ENCODE measurements at places on chromosomes 5 and 9. TPM values are rescaled to one million over a fixed set of nuclear protein-coding genes. Genes with fewer than 3 reads are reported as not detected.

Gene ECM2
- total RNA-seq, result 13.5 TPM

Gene PHF24
- 1.9 TPM for total RNA-seq

Gene BTNL3
- not detected for total RNA-seq

Gene GABRB2
- 6.5 TPM for total RNA-seq

Gene PAEP
- not detected for total RNA-seq

Gene F2RL1
- total RNA-seq, result 3.9 TPM

Gene TMEM252
- total RNA-seq, result 0.96 TPM

Gene PGM5
- 194 TPM for total RNA-seq

Gene GADD45G
- total RNA-seq, result 26.5 TPM

Gene SHROOM1
- total RNA-seq, result 4.3 TPM

Gene GPR21
- total RNA-seq, result 20.9 TPM

Gene ITGA2
- 10.6 TPM for total RNA-seq

DNA sequence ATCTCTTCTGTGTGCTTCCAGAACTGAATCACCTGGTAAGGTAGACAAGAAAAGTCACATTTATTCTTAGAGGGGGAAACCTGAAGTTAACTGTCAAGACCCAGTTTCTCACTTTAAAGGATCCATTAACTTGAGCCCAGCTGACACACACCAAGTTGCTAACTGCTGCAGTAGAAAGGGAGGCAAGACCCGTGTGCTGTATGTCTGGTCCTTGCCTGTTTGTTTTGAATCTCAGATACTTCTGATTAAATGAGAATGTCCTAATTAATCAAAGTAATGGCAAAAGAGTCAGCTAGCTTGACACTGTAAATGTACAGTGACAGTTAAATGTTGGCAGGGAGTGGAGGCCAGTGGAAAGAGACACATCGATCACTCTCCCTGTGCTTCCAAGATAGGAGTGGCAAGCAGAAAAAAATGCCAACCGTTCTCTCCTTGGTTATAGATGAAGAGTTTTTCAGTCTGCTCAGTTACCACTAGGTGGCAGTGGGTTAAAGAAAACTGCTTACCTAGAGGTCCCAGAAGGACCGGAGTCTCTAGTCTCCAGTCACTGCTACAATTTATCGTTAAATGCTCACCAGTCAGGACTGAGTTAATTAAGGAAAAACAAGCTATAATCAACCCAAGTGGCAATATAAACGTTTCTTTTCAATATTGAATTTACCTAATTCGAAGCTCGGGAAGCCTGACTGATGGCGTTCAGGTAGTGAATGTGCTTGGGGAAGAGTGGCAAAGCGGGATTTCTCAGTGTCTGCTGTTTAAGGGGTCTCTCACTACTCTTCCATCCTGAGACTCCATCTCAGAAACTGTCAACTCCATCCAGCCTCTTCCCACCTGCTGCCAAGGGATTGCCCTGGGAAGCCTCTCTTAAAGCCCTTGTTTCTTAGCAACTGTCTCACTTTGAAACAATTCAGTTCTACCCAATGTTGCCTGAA lies 18.4 kb downstream of the LSM11 start:
- DNase-seq, result peak; percentile 63

- DNase-seq, result no peak
Observed at GRCh38 chr5:168826246-168826725, 247.1 kb upstream of the PANK3 start.

DNA sequence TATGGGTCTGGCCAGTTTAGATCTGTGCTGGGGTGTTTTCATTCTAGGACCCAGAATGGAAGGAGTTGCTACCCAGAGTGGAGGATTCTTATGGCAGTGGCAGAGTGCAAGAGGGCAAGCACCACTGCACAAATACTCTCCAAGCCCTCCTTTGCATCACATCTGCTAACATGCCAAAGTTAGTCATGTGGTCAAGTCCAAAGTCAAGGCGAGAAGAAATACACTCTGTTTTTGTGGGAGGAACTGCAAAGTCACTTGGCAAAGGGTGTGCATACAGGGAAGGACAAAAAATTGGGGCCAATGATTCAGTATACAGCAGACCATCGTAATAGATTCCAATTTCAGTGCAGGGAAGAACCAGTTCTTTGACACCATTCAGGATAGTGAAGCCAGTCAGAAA lies 43.9 kb upstream of the HMGCS1 start:
- no peak for DNase-seq

DNA sequence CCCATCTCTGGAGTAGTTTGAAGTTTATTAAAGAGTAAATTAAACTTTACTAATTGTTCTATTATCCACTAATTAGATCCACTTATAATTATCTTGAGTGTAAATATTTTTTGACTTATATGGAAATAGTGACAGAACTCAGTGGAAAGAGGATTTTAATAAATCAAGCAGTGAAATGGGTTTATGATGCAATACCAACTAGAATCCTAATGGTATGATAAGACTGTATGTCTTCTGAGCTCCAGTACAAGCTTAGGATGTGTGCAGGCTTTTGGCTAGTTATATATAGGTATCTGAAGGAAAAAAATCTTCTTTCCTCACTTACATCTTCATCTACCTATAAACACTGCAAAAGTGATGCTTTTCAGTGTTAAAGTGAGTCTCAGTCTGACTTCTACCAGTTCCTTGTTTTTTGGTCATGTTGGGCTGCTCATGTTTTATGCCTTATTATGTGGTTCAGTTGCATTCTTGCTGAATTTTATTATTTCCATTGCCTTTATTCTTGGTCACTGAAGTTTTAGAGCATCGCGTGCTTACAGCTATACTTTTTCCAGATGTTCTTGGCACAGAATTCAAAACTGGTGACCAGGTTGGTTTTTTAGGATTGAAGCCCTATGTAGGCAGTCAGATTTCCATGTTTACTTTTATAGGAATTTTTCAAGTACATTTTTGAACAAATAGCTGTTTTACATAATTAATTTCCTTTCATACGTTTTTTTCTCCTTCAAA lies 30.5 kb downstream of the XRCC4 start:
- DNase-seq, result peak; percentile 16

GRCh38 chr9:93091453-93092081 lies 4.5 kb upstream of the CARD19 start:
- peak; percentile 45 for DNase-seq

DNA sequence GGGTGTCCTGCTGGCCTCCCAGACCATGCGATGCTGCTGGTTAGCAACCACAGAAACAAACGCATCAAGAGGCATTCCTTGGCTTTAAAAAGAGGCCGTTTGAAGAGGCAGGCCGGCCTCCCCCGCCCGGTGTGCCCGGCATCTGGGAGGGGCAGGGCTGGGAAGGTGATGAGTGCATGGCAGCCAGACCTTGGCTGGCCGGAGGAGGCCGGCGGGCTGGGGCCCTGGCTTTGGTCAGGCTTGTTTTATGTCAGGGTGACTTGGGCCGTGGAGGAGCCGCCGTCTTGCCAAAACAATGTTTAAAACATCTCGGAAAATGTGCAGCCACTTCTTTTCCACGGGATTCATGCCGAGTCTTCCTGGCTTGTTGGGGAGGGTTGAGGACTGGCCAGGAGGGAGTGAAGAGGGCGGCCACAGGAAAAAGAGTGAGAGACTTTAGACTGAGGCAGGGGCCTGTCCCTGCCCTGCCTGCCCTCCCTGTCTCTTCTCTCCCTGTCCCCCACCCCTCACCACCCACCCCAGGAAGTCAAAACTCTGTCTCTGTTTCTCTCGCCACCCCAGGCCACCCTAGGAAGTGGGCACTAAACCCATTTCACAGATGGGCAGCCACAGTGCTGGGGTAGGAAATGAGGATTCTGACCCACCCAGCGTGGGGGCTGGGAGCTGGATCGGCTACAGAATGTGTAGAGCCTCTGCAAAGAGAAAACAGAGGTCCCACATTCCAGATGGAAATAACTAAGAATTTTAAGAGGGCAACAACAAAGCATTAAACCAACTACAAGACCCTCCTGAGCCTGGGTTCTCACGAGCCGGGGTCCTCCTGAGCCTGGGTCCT lies 143.0 kb downstream of the RXRA start:
- DNase-seq, result peak; percentile 75

DNA sequence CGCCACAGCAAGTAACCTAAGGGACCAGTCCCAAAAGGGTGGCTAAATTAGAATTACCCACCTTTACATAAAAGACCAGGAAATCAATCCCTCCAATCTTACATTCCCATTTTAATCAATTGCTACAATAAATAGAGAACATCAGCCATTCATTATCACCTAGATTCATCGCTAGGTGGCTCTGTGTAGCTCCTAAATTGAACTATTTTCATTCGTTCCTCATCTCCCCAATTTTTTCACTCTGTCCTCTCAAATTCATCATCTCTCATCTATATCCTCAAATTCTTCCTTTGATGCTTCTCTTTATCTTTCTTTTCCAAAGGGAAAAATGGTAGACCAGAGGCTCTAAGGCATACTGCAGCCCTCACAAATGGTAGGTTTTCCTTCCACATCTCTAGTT lies 108.2 kb upstream of the TNC start:
- DNase-seq, result no peak

GRCh38 chr5:4065472-4066320 lies 470.1 kb downstream of the IRX1 start:
- DNase-seq, result peak; percentile 76

DNA sequence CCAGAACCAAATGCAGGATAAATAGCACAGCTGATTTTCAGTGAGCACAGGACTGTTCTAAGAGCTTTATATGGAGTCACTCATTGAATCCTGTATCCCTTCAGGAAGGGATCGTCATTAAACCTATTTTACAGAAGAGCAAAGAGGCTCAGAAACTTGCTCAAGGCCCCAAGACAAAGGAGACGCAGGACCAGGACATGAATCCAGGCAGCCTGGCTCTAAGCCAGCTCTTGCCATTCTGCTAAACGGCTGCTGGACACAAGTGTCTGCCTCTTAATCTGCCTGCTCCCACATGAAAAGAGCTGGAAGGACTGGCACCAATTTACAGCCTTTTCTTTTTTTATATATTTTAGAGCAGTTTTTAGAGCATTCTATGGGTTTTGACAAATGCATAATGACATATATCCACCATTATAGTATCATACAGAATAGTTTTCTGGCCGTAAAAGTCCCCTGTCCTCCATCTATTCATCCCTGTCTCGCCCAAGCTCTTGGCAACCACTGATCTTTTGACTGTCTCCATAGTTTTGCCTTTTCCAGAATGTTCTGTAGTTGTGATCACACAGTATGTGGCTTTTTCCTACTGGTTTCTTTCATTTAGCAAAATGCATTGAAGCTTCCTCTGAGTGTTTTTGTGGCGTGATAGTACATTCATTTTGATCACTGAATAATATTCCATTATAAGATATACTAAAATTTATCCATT lies 37.5 kb downstream of the RETREG1 start:
- DNase-seq, result peak; percentile 10

GRCh38 chr9:114272739-114273431 lies 50.0 kb upstream of the ORM1 start:
- no peak for DNase-seq

DNA sequence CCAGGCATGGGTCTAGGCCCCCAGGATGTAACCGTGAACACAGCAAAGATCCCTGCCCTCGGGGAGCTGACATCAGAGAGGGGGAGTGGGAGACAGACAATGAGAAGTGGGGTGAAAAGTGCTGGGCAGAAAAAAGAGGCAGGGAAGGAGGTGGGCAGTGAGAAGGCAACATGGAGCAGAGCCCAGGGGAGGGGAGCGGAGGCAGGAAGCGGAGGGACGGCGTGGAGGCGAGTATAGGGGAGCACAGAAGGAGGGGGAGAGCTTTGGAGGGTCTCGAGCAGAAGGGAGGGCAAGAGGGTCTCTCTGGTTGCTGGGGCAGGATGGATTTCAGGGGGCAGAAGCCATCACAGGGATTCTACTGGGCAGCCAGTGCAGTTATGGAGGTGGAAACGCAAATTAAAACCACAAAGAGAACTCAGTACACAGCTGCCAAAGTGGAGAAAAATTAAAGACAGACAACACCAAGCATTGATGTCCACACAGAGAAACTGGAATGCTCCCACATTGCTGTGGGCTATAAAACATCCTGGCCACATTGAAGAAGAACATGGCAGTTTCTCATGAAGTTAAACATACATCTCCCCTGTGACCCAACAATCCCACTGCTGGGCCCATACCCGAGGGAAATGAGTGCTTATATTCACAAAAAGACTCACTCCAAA lies 21.1 kb upstream of the LAMC3 start:
- no peak for DNase-seq

- no peak for DNase-seq
Observed at GRCh38 chr9:27595733-27596132, 22.5 kb upstream of the C9orf72 start.

- no peak for DNase-seq
Observed at GRCh38 chr5:34707451-34708107, 51.5 kb downstream of the RAI14 start.

- no peak for DNase-seq
Observed at GRCh38 chr5:137205231-137206027, 293.7 kb downstream of the SPOCK1 start.

DNA sequence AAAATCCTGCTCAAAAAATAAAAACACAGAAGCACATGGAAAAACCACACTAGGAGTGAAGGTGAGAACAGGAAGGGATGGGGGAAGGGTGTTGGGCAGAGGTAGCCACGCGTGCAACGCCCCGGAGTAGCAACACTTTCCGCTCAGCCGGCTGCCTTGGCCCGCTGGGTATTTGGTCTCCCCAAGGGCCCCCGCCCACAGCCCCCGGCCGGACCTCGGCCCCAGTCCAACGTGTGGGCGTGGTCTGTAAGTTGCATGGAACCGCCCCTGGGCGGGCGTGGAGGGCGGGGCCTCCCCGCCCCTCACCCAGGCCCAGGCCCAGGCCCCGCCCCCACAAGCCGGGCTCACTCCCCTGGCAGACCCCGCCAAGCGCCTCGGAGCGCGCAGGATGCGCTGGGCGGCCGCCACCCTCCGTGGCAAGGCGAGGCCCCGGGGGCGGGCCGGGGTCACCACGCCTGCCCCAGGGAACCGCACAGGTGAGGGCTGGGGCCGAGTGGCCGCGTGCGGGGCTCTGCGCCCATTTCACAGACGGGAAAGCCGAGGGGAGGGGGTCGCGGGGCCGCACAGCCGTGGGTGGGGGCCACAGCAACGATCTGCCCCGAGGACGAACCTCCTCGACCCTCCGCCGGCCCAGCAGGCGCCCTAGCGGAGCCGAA lies at the start of gene SUSD3:
SUSD3 (plus strand) TSS at position 347 of the 656 bp plus-strand sequence; CDS start at position 389, 42 bp downstream.
- DNase-seq, result peak; percentile 39

DNA sequence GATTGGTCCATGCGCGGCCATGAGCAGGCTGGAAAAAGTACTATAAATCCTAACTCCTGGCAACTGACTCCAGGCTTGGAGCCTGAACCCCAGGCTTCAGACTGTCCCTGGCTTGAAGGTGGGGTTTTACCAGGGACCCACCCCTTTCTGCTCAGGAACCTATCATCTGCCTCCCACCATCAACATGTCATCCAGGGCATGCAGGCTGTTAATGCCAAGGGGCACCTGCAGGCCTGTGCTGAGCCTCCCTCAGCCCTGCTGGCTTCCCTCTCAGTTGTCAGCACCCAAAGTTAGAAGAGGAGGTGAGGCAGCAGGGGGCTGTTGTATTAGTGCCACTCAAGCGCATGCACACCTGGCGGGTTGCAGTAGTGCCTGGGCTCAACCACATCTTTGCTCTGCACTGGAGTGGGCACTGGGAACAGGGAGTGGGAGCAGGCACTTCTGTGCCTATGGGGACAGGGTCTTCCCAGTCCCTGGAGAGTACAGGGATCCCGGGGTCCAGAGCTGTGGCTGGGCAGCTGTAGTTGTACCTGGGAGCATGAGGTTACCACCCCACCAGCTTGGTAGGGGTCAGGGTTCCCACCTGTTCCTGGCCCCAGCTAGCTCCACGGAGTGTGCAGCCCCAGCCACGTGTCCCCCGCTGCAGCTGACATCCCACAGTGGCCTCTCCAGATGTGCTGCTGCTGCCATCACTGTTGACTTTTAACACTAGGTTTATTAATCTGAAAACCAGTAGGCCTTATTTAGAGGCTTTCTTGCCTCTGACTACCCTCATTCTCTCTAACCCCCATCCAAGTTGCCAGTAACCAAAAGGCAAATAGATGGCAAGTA lies 306.2 kb upstream of the RIOK2 start:
- DNase-seq, result no peak

- peak; percentile 27 for DNase-seq
Observed at GRCh38 chr5:146560205-146560812, 44.3 kb upstream of the GPR151 start.

Measured in umbilical cord (tissue), 2 donors.